ENCODE measurements at places on chromosomes 7 and 10.

- no peak for DNase-seq
Measured at GRCh38 chr7:98136423-98136822, 29.8 kb downstream of the LMTK2 start.

DNA sequence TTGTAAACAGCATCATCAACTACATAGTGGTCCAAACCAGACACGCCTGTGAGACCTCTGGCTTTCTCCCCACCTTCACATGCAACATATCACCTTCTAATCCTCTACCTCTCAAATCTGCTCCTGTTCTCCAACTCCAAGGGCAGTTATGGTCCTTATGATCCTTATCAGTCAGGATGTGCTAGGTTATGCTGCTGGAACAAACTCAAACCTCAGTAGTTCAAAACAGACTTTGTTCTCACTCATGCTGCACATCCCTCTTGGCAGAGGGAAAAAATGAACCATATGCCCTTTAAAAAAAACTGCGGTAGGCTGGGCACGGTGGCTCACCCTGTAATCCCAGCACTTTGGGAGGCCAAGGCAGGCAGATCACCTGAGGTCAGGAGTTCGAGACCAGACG, 76.1 kb downstream of the RNF216 start:
- DNase-seq, result no peak

DNA sequence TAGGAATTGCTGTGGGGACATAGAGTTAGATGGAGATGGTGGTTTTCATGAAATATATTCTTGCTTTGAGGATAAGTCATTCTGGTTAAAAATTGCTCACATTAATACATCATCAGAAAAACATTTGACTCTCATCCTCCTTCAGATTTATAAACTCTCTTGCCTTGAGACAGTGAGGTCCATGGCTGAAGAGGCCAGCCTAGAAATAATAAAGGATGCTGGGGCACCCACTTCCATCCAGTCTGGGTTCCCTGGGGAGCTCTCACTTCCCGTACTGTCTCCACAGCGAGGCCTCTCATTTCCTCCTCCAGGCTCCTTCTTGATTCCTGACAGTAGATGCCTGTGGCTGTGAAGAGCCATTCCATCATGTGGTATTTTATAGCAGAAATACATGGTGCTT, 73.3 kb upstream of the PRKG1 start:
- DNase-seq, result no peak

- DNase-seq, result no peak
Measured at GRCh38 chr7:32092346-32092745, 22.1 kb upstream of the PDE1C start.

- DNase-seq, result no peak
Measured at GRCh38 chr7:105637755-105638154, 56.5 kb upstream of the EFCAB10 start.

DNA sequence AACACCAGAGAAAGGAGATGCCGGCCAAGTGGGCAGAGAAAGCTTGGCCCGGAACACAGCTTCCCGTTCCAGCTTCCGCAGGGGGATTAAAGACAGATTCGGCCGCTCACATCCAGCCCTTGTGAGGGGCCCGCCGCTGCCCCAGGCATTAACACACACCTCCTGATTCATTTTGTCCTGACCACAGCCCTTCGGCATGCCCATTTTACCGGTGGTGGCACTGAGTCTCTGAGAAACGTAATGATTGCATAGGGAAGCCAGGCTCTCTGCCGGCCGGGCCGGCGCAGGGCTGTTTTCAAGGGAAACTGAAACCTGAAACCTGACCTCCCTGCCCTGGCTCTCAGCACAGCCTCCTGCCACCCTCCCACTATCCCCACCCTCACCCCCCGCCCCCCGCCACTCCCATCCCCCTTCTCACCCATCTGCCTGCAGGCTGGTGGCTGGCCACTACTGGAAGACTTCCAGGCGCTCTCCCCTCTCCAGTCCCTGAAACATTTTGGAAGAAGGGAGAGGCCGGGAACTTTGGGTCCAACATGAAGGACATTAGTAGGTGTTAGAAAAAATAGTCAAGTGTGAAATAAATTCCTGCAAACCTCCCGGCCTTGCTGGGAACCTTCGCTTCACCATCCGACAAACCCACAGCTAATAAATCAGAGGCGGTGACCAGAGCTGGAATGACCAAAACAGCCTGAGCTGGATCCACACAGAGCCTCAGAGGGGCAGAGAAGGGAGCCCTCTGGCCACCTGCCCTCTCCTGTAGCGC, 83.5 kb upstream of the CUX1 start:
- DNase-seq, result no peak

DNA sequence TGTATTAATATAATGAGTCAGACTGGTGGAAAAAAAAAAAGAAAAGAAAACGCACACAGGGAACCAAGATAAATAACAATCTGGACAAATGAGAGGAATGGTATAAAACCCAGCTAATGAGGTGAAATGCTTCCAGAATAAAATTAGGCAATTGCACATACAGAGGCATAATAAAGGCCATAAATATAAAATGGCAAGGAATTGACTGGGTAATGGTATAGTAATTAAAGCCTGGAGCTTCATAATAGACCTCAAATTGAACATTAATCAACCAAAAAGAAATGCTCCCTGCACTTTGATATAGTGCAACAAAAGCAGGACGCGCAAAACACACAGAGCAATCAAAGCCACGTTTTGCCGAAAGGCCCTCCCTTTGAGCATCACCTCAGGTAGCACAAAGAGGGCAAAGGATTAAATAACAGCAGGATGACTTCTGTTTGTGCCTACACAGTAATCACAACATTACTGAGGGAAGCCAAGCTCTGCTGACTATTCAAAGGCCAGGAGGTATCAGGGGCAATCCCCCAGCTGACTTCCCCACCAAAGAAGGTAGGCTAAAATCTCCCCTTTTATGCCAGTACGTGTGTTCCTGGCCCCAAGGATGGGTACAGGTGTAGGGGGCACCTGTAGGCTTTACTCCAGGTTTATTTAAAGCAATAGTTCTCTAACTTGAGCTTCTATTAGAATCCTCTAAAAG, 343.7 kb downstream of the ELMO1 start:
- DNase-seq, result no peak

DNA sequence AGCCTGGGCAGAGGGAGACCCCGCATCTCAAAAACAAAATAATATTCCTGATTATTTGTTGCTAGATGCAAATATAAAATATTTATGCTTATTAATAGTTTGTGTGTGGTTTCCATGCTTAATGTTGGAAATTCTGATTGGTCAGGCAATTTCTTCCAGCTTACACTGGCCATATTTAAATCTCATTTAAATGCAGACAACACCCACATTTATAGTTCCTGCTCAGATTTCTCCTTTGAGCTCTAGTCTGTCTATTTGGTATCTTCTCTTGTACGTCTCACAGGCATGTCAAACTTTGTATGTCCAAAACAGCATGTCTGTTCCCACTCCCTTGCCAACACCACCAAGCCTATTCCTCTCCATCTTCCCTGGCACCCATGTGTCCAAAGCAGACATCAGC, 52.5 kb downstream of the FKBP9 start:
- DNase-seq, result no peak

- DNase-seq, result no peak
Measured at GRCh38 chr10:44990302-44990655, 10.4 kb upstream of the ZNF22 start.

DNA sequence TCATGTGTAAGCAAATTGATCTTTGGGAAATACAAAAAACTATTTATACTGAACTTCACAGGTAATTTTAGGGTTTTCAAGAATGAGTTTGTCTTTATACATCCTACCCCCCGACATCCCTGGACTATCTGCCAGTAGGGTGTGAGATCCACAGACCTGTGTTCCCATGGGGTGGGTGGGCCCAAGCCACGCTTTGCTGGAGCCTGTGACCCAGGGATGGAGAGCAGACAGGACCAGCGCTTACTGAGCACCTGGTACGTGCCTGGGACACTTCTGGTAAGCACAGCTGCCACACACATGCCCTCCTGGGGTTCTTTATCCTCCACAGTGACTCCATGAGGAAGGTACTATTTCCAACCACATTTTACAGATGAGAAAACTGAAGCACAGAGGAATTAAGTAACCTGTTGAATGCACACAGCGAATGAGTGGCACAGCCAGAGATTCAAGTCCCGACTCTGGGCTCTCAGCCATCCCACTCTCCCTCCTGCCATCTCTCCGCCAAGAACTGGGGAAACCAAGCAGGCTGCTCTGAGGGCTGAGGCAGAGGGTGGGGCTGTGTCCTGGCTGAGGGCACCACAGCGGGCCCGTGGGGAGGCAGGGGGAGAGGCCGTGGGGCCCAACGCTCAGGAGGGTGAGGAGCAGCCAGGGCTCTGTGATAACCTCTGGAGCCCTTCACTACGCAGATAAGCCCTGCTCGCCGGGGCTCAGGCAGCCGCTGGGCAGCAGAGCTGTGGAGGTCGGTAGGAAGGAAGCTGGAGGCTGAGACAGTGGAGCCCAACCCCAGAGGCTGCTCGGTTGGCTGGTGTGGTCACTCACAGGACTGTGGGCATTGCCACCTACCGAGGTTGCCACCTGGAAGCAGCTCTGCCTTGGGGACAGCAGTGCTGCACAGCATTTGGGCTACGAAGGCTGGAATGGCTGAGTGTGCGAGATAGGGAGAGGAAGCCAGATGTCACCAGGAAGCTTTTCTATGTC, 124.2 kb downstream of the ARHGAP22 start:
- no peak for DNase-seq

- no peak for DNase-seq
Measured at GRCh38 chr10:88162852-88163251, 299.4 kb downstream of the PTEN start.

- DNase-seq, result no peak
Measured at GRCh38 chr10:74194999-74195398, 44.0 kb downstream of the ADK start.

- no peak for DNase-seq
Measured at GRCh38 chr10:18005781-18006456, 54.2 kb downstream of the SLC39A12 start.

DNA sequence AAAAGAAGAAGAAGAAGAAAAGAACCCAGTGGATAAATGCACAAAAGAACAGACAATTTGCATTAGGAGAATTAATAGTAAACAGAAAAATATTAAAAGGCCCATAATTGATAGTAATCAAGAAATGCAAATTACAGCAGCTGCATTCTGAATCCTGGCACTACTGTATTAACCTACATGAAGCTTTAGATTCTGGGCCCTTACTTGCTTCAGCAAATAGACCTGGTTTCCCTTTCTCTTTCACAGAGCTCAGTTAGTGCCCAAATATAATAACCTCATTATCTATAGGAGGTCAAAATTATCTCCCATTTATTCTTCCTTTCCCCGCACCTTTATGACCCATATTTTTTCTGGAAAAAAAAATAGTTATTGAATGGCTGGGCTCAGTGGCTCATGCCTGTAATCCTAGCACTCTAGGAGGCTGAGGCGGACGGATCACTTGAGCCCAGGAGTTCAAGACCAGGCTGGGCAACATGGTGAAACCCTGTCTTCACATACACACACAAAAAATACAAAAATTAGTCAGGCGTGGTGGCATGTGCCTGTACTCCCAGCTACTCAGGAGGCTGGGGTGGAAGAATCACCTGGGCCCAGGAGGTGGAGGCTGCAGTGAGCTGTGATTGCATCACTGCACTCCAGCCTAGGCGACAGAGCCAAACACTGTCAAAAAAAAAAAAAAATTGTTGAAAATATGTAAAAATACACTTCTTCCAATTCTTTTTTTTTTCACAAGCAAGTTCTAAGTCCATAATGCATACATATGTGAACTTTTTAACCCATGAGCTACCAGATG, 36.0 kb upstream of the PIK3AP1 start:
- DNase-seq, result no peak

- DNase-seq, result no peak
Measured at GRCh38 chr10:102948176-102948575, 30.1 kb downstream of the CNNM2 start.

DNA sequence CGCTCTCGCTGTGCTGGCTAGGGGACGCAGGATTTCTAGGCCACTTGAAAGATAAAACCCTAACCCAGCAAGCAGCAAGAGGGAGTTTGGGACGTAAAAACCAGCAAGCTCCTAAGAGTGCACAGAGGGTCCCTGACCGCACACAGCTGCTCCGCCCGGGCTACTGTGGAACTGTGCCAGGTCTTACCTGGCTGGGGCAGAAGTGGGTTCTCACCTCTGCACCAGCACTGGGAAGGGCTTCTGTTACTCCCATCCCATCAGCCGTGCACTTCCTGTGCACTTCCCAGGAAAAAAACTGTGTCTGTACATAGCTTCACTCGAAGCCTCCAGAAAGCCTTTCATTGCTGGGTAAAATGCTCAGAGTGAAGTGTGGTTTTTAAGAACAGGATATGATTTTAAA, 45.9 kb upstream of the PTF1A start:
- no peak for DNase-seq

- no peak for DNase-seq
Measured at GRCh38 chr10:124123156-124123555, 29.8 kb upstream of the CHST15 start.

DNA sequence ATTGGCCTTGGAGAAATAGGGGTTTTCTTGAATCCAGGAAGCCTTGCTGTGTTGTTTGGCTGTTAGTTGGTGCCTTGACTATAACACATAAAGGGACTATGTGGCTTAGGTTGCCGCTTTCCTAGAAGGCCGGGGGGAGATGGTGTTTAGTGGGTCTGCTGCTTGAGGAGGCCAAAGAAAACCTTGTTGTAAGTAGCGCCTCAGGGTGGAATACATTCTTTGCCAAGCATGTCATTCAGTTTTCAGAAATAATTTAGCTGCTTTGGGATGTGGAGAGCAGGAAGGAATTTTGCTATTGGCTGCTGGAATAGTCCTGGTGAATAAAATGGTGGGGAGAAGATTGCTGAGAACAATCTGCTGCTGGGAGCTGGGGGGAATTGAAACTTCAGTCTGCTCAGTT, 132.9 kb upstream of the WNT16 start:
- DNase-seq, result no peak

- DNase-seq, result no peak
Measured at GRCh38 chr10:24331457-24331856, 122.5 kb downstream of the KIAA1217 start.

- no peak for DNase-seq
Measured at GRCh38 chr10:87715552-87716347, 56.1 kb downstream of the PAPSS2 start.

GRCh38 chr10:112687647-112688046, 240.6 kb downstream of the VTI1A start:
- DNase-seq, result no peak

- no peak for DNase-seq
Measured at GRCh38 chr10:76122056-76122455, 690.6 kb downstream of the LRMDA start.

GRCh38 chr10:8115618-8115980, 61.1 kb downstream of the GATA3 start:
- DNase-seq, result no peak

GRCh38 chr7:102008535-102009262, 191.3 kb downstream of the CUX1 start:
- no peak for DNase-seq

GRCh38 chr7:22387583-22387982, 30.6 kb upstream of the RAPGEF5 start:
- no peak for DNase-seq

GRCh38 chr10:131579251-131580071, 267.9 kb upstream of the TCERG1L start:
- no peak for DNase-seq

GRCh38 chr10:102941401-102941800, 23.3 kb downstream of the CNNM2 start:
- no peak for DNase-seq

All from CD4-positive, alpha-beta T cell treated with Interleukin-4 for 4 hours (primary cell).